ENCODE measurements at places on chromosomes 6 and 20. TPM values are rescaled to one million over a fixed set of nuclear protein-coding genes. Genes with fewer than 3 reads are reported as not detected.

DNA sequence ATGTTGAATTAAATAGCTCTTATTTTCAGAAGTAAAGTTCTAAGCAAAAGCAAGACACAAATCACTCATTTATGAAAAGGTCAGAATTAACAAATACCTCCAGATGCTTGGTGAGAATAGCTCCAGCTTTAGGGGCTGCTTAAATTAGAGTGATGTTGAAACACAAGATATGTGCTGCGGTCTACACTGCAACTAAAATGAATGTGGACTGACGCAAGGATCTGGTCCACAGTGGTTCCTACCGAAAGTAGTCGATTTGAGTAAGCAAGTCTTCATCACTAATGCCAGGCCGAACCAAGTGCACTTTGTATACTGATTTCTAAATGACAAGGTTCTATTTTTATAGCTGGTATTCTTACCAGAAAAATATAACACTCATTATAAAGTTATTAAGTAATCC lies 96.3 kb downstream of the PRDM1 start:
- DNase-seq = no peak

GRCh38 chr6:141174932-141175331 lies 957.8 kb upstream of the GJE1 start:
- DNase-seq = no peak

- no peak for DNase-seq
Measured at GRCh38 chr6:35203680-35204079, 10.1 kb upstream of the SCUBE3 start.

NCOA7 gene
- total RNA-seq = 15.6 TPM

DNA sequence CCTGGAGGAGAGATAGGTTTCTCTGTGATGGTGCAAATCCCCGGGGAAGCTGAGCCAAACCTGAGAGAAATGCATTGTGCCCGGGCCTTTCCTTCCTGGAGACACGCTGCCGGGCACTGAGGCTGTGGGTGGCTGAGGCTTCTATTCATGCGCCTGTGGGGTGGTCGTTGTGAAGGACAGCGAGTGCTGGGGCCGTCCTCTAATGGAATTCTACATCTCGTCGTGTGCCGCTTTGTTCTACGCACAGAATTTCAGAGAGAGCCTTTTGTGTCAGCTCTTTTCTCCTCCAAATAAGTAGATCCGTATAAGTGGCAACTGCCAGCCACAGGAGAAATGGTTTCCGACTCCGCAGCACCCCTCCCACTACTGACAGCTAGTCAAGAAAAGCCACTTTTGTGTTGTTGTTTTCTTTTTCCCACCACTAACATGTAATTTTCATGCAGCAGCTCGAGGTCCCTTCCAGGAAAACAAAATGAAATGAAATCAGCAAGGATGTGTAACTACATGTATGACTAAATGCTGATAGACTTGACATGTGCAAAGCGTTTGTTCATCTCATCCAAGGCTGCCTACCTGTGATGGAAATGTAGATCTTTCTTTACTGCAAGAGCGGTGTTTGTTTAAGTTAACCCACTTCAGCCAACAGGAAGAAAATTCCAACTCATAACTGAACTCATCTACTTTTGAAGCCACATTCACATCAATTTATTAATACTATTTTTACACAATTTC lies 26.4 kb upstream of the PXDC1 start:
- no peak for DNase-seq
